NCI-H1105 treated with DMSO at 0.1 percent for 48 hours (cell line): ENCODE measurements at places on chromosomes 6 and 20.

DNA sequence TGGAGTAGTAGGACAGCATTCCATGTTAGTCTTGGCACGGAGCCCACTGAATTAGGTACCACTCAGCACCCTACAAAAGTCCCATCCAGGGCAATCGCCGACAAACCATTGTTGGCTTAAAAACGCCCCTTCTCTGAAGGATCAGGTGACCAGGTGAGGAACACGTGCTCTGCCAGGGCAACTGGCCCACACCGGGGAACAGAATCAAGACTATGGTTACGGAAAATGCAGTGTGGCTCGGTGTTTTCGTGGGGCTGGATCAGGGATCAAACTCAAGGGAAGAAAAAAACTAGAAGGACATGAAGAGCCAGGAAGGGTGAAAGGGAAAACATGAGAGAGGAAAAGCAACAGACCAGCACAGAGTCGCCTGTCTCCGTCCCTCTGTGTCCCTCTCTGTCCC is 177.8 kb upstream of the ARID1B start:
- no peak for DNase-seq

DNA sequence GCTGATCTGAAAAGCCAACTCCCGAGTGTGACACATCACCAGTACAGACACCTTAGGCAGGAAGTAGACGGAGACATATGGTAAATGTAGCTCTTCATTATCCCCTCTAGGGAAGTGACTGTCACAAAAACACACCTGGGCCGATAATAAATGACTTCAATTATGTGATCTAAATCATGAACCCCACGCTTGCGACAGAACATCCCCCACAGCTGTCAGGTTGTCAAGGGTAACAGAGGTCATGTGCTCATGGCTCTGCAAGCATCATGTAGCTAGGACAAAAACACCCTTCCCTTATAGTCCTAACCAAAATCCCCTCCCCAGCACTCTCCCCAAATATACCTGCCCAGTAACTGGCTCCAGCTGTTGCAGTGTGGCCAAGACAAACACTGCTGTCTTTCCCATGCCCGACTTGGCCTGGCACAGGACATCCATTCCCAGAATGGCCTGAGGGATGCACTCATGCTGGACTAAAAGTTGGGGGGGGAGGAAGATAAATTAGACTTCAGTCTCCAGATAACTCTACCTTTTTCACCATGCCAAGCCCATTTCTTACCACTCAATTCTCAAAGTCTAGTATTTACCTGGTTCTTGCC is 2.9 kb downstream of the DDX39B start:
- DNase-seq, result no peak

DNA sequence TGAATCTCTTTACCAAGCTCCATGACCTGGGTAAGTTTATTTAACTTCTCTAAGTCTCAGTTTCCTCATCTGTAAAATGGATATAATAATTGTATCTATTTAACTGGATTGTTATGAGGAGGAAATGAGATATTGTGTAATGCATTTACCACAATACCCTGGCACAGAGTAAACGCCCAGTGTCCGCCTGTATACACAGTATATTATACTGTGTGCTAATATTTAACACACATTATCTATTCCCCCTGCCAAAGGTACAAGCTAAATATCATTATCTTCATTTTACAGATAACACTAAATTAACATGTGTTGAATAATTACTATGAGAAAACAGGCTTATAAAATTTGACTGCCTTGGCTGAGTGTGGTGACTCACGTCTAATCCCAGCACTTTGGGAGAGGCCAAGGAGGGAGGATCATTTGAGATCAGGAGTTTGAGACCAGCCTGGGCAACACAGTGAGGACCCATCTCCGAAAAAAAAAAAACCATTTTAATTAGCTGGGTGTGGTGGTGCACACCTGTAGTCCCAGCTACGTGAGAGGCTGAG is 38.7 kb upstream of the TNFRSF21 start:
- DNase-seq, result no peak

DNA sequence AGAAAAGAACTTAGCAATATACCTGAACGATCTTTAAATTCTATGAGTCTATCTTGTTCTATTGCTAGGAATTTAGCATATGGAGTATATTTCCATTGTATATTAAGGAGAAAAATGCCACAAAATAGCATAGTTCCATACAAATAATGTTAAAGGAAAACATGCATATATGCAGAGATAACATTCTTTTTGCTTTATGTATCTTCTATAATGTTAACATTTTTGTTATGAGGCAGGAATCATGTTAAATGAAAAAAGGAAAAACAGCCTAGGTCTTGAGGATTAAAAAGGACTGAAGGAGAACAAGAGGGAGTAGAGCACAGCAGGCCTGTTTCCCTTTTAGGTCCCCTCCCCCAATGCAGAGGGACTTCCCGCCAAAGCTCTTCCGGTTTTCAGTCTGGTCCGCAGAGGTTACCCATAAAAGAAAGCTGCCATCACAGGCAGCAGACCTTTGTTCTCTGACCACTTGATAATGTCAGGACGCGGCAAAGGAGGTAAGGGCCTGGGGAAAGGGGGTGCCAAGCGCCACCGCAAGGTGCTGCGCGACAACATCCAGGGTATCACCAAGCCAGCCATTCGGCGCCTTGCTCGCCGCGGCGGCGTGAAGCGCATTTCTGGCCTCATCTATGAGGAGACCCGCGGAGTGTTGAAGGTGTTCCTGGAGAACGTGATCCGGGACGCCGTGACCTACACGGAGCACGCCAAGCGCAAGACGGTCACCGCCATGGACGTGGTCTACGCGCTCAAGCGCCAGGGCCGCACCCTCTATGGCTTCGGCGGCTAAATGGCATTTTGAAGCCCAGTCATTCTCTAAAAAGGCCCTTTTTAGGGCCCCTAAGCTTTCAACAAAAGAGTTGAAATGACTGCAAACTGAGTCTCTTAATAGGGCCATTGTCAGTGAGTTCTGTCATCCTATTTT is 108.4 kb upstream of the PRSS16 start:
- DNase-seq, result peak; percentile 81

- no peak for DNase-seq
Observed at GRCh38 chr6:168016721-168017525, 19.5 kb downstream of the KIF25 start.

DNA sequence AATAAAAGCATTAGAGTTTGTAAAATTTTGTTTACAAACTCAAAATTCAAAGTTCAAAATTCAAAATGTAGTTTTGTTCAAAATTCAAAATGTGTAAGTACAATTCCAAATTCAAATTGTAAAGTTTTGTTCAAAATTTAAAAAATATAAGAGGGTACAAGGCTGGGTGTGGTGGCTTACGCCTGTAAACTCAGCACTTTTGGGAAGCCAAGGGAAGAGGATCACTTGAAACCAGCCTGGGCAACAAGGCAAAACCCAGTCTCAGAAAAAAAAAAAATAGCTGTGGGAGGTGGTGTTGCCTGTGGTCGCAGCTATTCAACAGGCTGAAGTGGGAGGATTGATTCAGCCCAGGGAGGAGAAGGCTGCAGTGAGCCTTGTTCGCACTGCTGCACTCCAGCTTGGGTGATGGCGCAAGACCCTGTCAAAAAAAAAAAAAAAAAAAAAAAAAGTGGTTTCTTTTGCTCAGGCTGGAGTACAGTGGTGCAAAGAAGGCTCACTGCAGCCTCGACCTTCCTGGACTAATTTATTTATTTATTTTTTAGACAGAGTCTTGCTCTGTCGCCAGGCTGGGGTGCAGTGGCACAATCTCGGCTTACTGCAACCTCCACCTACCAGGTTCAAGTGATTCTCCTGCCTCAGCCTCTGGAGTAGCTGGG is 5.4 kb upstream of the ZBTB12 start:
- DNase-seq, result no peak

DNA sequence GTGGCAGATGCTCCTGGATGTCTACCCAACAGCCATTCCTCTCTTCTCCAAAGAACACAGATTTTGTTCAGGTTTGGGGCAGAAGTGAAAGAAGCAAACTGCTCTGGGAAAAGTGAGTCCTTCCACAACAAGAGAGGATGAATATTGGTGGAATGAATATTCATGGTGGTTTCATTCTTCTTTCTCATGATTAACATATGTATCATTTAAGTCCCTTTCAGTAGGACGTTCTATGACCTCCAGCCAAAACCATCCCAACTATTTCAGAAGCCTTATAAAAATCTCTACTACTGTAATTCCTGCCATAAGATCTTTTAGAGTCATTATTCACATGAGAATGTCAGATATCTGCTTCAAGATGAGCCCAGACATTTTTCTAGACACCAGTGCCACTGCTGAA is 44.4 kb downstream of the MDN1 start:
- no peak for DNase-seq

DNA sequence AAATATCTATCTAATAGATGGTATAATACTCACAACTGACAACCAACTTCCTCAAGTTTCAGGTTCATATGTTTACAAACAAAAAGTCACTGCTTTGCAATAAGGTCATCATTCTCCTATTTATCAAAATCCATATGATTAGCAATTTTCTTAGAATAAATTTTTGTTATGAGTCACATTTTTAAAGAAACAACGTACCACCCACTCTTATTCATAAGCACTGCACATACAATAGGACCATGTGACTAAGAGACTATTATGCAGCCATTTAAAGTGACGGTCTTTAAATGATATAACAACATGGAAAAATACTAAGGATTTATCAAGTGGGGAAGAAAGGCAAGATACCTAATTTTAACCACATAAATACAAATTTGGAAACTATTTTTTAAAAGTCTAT is 40.0 kb downstream of the REPS1 start:
- no peak for DNase-seq

- no peak for DNase-seq
Observed at GRCh38 chr20:19758501-19759331, 658 bp downstream of the RIN2 start.

- DNase-seq, result no peak
Observed at GRCh38 chr20:58822748-58823730, 27.7 kb downstream of the GNAS-AS1 start.

GRCh38 chr20:18853946-18854646 is 40.5 kb downstream of the SCP2D1 start:
- DNase-seq, result no peak

- DNase-seq, result no peak
Observed at GRCh38 chr6:15336900-15337560, 91.2 kb downstream of the JARID2 start.

GRCh38 chr20:21092806-21093205 is 13.4 kb downstream of the LINC00237 start:
- DNase-seq, result no peak

DNA sequence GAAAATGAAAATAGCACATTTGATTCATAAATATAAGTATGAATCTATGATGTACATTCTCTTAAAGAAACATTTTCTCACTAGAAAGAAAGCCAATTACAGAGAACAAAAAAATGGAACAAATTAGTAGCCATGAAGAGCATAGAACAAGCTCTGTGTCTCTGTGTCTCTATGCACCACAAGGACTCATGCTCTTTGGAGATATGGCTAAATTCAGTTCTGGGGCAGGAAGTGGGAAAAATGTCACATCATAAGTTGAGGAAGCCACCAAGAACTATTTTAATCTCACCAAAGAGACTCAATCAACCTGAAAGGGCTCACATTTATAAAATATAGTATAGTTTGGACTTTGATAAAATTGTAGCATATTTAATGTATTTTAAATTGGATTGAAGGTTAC is 1259.8 kb upstream of the GJE1 start:
- no peak for DNase-seq

DNA sequence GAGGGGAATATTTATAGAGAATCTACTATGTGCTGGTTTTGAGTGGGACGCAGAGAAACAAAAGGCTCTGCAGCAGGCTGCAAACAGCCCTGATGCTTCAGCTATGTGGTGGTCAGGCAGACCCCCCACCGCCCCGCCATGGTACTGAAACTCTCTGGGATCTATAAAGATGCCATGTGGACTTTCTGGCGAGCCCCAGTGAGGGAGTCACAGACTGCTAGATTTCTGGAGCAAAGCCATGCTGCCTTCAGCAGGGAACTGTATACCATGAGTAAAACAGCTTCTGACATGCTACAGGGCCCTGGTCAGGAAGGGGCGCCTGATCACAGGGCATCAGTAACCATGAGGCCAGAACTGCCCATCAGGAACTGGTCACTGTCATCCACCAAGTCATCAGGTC is 19.2 kb upstream of the BPIFB1 start:
- no peak for DNase-seq

DNA sequence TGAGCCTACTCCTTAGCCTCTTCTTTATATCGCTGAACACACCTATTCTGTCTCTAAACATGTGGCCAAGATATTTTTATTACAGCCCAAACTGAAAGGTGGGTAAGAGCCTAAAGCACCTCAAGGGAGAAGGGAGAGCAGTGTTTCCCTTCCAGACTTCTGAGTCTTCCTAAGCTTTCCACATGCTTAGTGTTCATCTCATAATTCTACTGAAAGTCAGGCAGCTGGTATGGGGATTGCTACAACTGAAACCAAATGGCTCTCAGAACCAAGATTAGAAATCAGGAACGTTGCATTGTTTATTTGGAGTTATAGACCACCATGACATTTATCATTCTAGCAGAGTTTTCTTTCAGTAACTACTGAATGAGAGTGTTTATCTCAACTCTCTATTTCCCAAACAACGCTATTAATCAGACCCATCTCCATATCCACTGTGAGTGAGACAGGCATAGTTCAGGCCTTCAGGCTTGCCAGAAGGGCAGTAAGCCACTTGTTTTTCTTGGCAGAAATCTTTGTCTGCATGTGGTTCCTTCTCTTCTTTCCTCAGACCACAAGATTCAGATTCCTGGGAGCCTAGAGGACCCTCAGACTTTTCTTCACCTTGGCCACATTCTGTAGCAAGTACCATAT is 22.8 kb downstream of the VGLL2 start:
- DNase-seq, result no peak

DNA sequence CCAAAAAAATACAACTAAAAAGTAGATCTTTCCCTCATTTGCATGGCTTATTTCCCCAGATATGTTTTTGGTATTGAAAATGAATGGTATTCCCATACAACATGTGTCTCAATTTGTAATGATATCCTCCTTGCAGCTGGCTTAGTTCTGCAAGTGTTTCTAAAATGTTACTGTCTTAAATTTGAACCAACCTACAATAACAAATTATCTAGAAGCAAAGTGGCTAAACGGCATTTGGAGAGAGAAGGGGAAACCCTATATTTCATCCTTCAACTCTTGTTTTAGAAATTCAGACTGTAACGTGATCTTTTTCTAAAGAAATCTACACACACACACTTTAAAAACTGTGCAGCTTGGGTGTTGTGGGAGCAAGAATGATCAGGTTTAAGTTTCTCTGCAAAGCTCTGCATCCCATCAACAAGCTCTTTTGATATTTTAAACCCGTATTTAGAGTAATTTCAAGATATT is 153.0 kb downstream of the SOBP start:
- no peak for DNase-seq

GRCh38 chr20:5001174-5002076 is at the start of gene SLC23A2:
Gene SLC23A2, minus strand, starts transcription at chr20:5001510. Its CDS starts 68,948 bp downstream, at chr20:4932562.
- peak; percentile 44 for DNase-seq

DNA sequence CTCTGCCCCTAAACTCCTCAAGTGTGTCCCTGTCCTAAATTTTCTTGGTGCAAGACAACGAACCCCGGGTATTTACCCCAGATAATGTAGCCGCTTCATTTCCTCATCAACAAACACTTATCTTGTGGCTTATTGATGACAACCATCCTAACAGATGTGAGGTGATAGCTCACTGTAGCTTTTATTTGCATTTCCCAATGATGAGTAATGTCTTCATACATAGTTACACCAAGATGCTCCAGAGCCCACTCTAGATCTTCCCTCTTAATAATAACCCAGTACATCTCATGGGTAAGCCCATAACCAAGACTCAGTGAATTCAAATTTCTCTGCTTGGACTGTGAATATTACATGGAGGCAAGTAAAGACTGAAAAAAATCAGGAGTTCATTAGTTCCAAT is 48.2 kb upstream of the BEND6 start:
- DNase-seq, result no peak
